EH (cell line): ENCODE measurements at places on chromosomes 11 and 22.

GRCh38 chr11:47616726-47617416 lies 22.7 kb upstream of the C1QTNF4 start:
- DNase-seq, result peak; percentile 77

GRCh38 chr22:17802822-17803221 lies 28.6 kb upstream of the BID start:
- DNase-seq, result no peak

GRCh38 chr11:124179310-124179709 lies 3.8 kb upstream of the OR10D3 start:
- DNase-seq, result peak; percentile 1

DNA sequence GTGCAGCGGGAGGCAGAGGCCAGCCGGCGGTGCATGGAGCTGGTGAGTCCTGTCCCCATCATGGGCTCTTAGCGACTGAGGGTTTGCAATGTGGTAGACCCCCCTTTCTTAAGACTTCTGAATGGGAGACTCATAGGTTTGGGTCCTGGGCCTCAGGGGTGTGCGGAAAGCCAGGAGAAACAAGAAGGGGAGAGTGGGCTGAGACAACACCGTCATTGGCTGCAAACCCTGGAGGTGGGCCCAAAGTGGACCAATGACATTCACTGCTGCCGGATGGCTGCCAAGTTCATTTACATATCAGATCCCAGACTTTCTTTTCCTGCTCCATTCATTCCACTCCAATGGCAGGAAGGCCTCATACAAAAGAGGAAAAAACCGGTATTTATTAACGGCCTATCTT lies 213.3 kb downstream of the MYO18B start:
- DNase-seq, result no peak
